ENCODE measurements at places on chromosomes 4 and X.
A peak's percentile ranks its signal among the peaks of the same experiment; 100 is the strongest.

DNA sequence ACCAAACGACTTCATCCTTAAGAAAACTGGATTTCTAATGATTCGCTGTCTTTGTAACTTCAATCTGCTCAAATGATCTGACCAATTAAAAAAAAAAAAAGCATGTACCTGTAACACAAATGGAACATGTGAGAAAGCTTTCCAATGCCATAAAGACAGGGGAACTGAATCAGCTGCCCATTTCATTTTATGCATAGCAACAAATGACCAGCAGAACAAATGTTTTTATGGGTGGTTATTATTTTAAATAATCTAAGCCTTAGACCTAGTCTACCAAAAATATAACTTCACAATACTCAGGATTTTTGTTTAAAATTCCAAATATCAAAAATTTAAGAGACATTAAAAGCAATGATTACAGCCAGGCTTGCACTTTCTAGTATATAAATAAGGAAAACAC is 145.7 kb downstream of the NR3C2 start:
- DNase-seq, result no peak

DNA sequence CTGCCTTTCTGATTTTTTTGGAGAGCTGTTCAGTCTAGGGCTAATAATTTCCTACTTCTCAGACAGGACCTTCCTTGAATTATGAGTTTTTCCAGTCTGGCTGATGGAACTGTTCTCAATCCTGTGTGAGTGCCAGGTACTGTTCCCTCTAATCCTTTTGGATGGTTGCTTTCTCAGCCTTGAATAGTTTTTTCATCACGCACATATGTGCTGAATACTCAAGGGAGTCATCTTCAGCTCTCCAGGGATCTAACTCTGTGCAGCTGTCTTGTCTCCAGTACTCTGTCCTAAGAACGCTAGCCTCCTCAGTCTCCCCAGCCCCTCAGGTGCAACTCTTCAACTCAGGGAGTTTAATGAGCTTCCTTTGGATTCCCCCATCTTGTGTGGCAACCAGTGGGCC is 93.2 kb downstream of the GASK1B start:
- DNase-seq, result no peak

DNA sequence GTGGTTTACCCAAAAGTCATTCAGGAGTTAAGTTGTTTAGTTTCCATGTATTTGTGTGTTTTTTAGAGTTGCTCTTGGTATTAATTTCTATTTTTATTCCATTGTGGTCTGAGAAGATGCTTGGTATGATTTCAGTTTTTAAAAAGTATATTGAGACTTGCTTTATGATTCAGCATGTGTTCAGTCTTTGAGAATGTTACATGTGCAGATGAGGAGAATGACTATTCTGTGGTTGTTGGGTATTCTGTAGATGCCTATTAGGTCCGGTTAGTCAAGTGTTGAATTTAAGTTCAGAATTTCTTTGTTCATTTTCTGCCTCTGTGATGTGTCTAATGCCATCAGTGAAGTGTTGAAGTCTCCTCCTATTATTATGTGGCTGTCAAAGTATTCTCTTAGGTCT is 249.4 kb downstream of the ARHGAP10 start:
- no peak for DNase-seq

DNA sequence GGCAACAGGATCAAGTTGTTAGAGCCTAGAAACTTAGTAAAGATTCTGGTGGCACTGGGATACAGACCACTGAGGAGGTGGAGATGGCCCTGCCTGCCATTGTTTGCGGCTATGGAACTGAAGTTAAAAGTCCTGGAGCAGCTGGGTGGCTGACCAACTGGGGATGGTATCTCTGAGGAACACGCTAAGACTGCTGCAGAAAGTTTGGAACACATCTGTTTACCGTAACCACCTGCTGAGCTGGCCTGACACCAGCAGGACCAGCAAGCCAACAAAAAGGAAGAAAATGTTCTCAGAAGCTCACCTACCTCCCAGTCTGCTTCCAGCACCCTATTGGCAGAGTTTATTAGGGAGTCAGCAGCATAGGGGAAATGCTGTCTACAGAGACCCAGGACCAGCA is 17.4 kb upstream of the PACRGL start:
- no peak for DNase-seq

GRCh38 chrX:84165711-84166110 is 22.3 kb downstream of the RPS6KA6 start:
- no peak for DNase-seq

DNA sequence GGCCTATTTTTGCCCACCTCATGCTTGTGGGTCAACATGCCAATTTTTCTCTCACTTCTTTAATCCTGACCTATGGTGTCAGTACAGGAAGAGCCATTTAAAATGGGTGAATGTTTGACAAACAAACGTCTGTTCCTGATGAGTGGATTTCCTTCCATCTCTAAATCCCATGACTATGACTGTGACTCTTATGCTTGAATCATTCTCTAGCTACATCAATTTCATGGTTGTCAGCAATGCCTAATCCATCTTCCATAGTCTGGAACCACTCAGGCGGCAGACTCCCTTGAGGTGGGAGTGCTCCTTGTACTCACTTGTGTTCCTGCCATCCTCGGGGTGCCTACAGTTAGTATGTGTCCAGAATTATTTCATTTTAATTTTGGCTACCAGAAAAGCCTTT is 194.9 kb upstream of the RPS6KA3 start:
- DNase-seq, result no peak

DNA sequence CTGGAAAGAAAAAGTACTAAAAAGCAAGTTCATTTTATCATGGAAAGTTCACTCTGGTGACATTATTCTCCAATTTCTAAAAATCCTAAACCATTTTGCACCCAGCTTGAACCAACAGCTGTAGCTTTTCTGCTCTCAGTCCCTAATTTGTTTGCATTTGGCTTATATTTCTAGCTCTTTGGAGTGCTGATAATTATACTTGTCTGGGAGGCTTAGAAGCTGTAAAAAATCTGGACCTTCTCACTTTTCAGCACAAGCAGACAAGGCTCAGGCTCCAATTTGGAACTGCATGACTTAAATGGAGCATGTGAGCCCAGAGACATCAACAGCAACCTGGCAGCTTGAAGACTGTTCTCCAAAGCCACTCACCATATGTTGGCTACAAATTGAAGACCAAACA is 170.9 kb upstream of the PCDH18 start:
- no peak for DNase-seq

GRCh38 chrX:151771726-151772125 is 37.2 kb downstream of the CNGA2 start:
- DNase-seq, result no peak

DNA sequence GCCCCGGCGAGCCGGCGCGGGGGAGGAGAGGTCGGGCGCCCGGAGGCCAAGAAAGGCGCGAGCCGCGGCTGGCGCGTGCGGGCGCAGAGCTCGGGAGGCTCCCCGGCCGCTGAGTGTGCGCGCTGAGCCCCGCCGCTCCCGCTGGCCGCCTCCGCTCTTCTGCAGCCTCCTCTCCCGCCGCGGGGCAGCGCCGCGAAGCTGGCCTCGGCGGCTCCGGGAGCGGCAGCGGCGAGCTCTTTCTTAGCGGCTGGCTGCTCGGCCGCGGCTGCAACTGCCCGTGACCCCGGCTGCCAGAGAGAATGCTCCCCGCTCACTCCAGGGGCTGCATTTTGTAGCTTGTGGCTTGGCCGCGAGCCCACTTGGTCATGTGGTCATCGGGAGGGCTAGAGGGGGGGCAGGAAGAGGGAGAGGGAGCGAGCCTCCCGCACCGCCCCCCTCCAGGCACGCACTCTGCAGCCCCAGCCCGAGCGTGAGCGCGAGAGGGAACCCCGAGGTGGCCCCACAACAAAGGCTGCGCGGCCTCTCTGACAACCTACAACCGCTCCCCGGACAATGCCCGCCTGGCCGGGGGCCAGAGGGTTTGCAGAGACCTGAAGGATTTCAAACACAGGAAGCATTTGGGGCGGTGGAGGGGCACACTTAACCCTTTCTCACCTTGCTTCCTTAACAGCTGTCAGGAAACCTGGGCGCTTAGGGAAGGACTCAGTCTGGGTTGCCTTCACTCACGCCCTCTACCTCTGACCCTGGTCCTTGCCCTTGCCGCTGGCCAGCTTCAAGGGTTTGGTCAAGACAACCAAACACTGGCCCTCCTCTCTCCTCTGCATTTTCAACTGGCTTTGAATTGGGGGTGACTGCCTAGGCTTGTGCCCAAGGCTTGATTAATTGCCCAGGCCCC is at the start of gene APLN:
Gene APLN (minus strand): TSS at position 305 of the 895 bp plus-strand sequence. CDS start 326 bp downstream, outside the sequence.
- DNase-seq, result peak; percentile 11

DNA sequence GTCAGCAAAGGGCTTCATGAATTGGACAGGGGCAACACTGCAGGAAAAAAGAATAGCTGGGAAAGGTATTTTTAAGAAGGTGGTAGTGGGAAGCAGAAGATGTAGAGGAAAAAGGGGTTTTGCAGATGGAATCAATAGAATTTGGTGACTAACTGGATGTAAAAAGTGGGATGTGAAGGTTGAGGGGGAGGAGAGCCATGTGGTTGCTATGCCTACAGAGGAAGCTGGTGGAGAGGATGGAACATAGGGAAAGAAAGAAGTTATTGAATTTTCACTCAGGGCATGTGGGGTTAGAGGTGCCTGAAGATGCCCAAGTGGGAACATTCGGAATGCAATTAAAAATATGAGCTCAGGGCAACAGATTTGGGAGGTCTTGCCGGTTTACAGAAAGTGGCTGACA is 33.0 kb downstream of the REELD1 start:
- no peak for DNase-seq

DNA sequence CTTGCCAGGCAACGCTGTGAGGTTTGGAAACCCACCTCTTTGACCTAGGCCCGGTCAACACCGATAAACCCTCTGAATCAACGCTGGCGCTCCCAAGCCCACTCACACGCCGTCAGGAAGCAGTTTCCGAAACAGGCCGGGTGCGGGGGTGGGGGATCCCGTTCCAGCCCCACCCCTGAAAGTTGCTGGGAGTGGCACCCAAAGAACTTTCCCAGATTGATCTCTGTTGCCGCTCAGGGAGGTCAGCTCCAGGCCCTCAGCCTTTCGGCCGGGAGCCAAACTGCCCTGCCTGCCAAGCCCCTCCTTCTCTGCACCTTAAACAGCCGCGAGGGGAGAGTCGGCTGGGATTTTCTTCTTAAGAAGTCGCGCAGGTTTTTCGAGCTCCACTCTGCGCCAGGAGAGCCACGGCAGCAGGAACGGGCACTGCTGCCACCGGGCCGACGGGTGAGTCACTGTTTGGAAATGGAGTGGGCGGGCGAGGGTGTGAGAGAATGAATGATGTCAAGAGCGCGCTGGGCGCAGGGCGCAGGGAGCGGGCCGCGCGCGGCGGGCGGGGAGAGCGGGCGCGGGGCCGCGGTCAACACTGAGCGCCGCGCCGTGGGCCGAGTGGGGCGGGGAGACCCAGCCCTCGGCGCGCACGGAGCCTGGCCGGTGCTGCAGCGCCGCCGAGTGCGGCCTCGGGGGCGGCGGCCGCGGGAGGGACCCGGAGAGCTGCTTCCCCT is at the start of gene SGMS2:
Gene SGMS2 (plus strand): TSS at position 583 of the 722 bp plus-strand sequence. CDS start 70,622 bp downstream, outside the sequence.
- peak; percentile 57 for DNase-seq
